ENCODE measurements at places on chromosomes 6 and 20. TPM values are rescaled to one million over a fixed set of nuclear protein-coding genes. Genes with fewer than 3 reads are reported as not detected.

DNA sequence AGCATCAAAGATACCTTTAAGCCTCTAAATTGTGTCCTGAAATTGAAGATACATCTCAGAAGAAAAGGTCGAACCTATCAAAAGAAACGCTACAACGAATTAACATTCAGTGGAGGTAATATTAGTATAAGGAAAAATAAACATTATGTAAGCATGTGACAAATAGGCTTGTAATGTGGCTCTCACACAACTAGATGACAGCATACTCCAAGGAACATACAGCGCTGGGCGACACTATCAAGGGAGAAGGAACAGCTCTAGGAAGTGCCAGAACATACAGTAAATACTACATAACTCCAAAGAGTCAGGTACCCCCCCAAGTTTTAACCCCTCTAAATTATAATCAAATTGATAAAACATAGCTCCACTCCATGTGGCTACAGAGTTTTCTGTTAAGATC lies 103.5 kb downstream of the LAMP5 start:
- peak; percentile 43 for DNase-seq

ZNF292 gene
- 13.9 TPM for total RNA-seq

C20orf204 gene
- total RNA-seq = 0.89 TPM

DNA sequence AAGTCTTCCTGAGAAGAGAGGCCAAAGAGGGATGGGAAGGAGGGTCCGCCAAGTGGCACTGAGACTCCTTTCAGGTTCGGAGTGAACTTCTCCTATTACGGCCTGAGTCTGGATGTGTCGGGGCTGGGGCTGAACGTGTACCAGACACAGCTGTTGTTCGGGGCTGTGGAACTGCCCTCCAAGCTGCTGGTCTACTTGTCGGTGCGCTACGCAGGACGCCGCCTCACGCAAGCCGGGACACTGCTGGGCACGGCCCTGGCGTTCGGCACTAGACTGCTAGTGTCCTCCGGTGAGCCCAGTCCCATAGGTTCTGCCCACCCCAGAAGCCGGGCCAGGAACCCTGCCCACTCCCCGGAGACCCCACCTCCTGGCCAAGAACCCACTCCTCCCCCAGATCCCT lies 4.1 kb downstream of the SLC22A7 start:
- no peak for DNase-seq

C6orf163 gene
- total RNA-seq = 0.72 TPM

Measured in A172 (cell line).